Forelimb muscle (tissue), 1 donor: ENCODE measurements at places on chromosomes 5 and 9. TPM values are rescaled to one million over a fixed set of nuclear protein-coding genes. Genes with fewer than 3 reads are reported as not detected.

DNA sequence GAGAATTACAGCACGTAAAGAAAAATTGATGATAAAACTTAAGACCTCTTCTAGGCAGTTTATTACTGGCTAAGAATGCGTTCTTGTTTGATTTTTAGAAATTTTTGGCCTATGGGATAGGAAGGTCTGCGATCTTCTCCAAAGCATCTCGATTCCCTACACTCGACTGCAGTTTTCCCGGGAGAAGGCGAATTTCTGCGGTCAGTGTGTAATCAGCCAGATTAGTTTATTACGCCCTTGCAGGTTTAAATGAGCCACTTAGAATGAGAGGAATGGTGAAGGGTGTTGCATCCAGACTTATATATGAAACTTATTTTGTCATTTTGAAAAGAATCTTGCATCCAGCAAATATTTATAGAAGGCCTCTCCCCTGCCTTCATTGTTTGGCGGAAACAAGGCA lies 1.2 kb downstream of the MTAP start:
- DNase-seq = no peak

DNA sequence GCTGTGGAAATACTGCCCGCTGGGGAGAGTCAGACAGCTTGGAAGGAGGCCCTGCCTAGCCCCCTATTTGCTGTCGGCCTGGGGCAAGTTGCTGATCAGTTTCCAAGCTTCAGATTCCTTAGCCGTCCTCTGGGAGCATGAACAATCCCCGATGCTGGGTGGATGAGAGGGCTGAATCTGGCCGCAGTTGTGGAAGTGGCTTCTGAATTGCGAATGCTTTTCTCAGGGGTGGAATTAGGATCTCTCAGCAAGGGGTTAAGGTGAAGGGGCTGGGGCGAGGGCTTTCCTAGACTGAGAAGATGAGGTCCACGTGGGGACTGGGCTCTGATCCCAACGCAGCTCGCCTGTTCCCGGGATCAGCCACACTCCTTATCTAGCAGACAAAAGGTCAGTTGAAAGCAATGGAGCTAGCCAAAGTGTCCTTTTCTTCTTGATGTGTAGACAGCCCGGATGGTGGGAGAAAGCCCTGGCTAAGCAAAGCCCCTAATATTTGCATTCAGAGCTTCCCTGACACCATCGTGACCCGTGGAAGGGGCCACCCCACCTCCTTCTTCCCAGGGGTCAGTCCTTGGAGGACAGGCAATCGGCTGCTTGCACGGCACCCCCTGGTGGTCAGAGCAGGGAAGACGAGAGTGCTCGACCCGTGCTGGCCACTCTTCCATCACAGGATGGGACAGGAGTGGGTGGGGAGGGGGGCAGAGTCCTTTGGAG lies 54.9 kb downstream of the COL15A1 start:
- no peak for DNase-seq

The ZDHHC11B gene
- 15.7 TPM for polyA plus RNA-seq

The ABLIM3 gene
- 89.7 TPM for polyA plus RNA-seq

The CCDC171 gene
- 2.1 TPM for polyA plus RNA-seq

DNA sequence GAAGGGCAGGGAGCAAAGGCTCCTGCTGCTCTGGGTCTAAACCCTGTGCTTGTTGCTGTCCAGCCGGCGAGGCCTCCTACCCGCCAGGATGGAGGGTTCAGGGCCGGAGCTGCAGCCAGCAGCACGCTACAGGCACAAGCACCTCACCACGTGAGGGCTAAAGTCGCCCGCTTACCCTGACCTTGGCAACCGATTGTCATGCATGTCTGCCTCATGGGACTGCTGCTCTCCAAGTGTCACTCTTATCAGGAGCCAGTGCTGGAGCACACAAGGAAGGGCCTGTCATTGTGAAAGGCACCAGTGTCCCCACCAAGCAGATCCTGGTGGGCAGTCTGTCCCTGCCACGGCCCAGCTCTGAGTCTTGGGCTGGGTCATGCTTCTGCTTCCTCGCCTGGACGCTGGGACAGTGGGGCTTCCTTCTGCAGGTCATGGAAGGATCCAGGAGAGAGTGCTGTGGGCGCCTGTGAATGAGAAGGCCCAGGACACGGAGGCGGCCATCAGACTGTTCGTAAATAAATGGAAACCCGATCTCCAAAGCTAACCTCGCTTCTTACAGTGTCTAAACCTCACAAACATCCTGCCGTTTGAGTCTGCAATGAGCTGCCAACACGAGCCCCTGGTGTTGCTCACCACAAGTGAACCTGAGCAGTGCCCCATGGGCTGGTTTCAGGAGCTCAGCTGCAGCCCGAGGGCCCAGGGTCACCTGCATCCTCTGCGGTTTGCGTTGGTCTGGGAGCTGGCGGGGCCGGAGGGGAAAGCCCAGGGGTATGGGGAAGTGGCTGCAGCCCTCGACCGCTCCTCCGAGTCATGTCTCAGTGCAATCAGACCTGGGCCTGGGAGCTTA lies 58.2 kb upstream of the RXRA start:
- no peak for DNase-seq

DNA sequence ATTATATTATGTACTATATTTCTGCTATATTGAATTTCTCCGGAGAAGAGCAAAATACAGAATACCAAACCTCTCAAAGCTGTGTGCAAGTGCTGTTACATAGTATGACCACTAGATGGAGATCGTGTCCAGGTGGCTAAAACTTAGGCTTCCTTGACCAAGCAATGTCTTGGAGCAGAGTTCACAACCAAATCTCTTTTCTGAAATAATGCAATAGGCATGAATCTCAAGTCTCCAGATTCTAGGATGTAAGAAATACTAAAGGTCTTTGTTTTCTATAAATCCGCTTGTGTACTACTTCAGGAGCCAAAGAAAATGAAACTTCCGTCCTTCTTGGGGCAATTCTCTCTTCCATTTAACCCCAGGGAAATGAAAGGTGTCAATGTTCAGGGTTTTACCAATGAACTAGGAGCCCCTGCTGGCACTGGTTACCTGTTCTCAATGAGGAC lies 181.5 kb upstream of the RAI14 start:
- no peak for DNase-seq

The RIGI gene
- 6.1 TPM for polyA plus RNA-seq

- DNase-seq = no peak
Observed at GRCh38 chr5:115432691-115433090, 111.9 kb downstream of the FEM1C start.

- DNase-seq = no peak
Observed at GRCh38 chr5:75365740-75366139, 28.7 kb downstream of the HMGCR start.

GRCh38 chr5:80185095-80185494 lies 70.8 kb downstream of the SERINC5 start:
- DNase-seq = no peak

The RAB3C gene
- 0.34 TPM for polyA plus RNA-seq

GRCh38 chr5:158430166-158430797 lies 571.3 kb upstream of the CLINT1 start:
- no peak for DNase-seq

GRCh38 chr5:78260771-78261170 lies 33.7 kb downstream of the AP3B1 start:
- no peak for DNase-seq

The KCNV2 gene
- polyA plus RNA-seq = 0.27 TPM

DNA sequence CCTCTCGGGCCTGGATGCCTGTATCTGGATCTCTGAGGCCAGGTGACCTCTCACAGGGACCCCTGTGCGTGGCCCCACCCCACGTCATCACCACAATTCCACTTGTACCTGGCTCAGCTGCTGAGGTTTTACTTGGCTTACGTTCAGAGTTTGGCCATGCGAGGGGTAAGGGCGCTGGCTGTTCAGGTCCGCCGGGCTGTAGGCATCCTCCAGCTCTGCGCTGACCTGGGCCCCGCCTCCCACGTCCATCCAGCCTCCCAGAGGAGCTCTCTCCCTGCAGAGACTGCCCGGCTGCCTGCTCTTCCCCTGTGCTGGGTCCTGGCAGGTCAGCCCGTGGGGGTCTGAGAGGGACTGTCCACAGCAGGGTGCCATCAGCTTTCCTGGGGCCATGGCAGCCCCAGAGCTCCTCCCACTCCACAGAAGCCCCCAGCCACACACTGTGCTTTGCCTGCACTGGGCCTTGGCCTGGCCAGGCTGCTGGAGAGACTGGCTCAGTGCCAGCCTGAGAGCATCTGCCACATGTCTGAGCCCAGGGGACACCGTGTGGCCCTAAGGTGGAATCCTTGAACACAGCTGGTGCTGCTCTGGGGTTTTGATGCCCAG lies 43.6 kb downstream of the SLC6A3 start:
- DNase-seq = no peak

GRCh38 chr5:146069780-146070099 lies 35.6 kb downstream of the PLAC8L1 start:
- no peak for DNase-seq

The PCDHB13 gene
- polyA plus RNA-seq = 2.4 TPM

The CDH9 gene
- not detected for polyA plus RNA-seq

The MED27 gene
- polyA plus RNA-seq = 12.9 TPM

DNA sequence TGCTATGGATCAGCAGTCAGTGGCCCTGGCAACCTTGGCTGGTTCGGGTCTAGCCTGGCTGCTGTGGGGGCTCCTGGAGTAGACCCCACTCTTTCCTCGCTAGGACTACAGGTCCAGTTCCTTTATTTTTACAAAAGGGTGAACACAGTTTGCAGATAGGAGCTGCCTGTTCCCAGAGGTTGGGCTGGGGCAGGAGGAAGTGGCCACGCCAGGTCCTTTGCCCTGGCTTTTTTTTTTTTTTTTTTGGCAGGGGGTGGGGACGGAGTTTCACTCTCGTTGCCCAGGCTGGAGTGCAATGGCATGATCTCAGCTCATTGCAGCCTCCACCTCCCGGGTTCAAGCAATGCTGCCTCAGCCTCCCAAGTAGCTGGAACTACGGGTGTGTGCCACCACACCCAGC lies 7.9 kb downstream of the SLC2A6 start:
- DNase-seq = no peak

The FABP6 gene
- 0.24 TPM for polyA plus RNA-seq

GRCh38 chr5:40983781-40984180 lies 74.5 kb downstream of the C7 start:
- no peak for DNase-seq

- DNase-seq = peak; percentile 94
Observed at GRCh38 chr5:67648201-67648671, 451.6 kb upstream of the CD180 start.
